ENCODE measurements at places on chromosomes 5 and 9.

GRCh38 chr5:4411664-4412063 is 728.5 kb upstream of the ADAMTS16 start:
- DNase-seq = no peak

DNA sequence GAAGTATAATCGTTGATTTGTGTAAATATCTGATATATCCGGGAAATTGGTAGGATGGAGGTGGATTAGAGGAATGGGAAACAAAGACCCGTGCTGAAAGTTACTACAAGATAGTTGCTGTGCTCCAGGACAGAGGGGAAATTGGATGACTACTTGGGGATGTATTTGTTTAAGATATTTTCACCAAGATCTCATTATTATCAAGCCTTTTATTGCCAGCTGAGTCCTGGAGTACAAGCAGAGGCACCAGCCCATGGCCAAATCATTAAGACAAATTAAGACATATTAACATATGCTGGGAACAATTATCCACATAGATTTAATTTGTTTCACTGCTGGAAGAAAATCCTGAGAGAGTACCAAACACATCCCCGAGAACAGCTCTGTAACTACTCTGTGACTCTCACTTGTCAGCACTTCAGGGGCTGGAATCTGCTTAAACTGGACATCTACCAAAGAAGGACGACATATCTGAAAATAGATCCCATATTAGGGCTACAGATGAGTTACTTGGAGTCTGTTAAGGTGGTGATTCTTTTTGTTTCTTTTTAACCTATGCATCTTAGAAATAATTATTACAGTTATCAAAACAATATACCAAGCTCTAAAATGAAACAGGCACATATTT is 68.2 kb downstream of the SLC1A1 start:
- no peak for DNase-seq

DNA sequence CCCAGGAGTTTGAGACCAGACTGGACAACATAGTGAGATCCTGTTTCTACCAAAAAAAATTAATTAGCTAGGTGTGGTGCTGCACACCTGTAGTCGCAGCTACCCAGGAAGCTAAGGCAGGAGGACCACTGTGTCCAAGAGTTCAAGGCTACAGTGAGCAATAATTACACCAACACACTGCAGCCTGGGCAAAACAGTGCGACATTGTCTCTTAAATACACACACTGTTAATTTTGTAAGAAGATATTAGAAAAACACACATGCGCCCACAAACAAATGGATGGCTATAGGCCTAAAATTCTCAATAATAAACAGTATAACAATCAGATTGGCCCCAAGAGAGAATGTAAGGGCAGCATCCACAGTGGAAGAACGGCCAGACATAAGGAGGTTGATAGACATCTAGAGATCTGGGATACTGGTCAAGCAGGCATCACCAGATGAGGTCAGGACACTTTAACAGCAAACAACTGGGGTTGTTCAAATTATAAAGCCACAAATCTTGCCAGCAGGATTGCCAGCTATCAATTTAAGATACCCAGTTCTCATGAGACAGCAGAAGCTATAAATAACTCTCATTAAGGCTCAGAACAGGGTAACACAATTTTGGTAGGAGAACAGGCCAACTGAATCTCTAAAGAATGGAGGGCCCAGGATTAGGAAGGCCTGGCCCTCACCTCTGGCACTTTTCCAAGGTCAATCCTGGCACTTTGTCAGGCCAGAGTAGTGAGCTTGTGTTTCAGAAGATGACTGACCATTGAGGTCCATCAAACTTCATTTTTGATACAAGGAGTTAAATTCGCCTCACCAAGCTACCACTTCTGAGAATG is 29.5 kb downstream of the GOLPH3 start:
- DNase-seq = no peak

- no peak for DNase-seq
These were observed 50.6 kb downstream of the FBXL7 start for GRCh38 chr5:15550502-15551112.

DNA sequence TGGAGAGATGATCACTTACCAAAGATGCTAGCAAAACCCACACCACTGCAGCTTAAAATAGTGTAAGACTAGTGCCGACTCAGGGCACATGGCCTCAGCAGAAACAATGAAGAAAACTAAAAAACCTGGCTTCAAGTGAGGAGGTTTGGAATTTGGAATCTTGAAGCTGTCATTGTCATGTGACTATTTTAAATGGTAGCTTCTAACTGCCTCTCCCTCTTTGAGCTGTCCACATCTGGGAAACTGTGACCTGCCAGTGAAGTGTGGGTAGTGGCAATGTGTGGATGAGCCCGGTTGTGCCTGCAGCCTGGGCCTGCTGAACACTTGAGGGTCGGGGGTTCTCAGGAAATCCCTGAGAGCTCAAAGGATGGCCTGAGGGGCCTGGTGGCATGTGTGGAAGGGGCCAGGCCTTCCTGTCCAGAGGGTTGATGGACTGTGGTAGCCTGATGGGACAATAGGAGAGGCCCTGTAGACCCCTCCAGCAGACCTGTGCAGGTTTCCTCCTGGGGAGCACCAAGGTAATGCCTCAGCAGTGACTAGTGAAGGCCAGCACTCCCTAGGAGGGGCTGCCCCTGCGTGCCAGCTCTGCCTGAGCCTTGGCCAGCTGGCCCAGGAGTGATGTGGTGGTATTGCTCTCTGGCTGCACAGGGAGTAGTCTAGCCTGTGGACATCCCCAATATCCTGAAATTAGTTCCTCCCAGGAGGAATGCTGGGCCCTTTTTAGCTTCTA is 13.6 kb downstream of the USP20 start:
- DNase-seq = no peak

DNA sequence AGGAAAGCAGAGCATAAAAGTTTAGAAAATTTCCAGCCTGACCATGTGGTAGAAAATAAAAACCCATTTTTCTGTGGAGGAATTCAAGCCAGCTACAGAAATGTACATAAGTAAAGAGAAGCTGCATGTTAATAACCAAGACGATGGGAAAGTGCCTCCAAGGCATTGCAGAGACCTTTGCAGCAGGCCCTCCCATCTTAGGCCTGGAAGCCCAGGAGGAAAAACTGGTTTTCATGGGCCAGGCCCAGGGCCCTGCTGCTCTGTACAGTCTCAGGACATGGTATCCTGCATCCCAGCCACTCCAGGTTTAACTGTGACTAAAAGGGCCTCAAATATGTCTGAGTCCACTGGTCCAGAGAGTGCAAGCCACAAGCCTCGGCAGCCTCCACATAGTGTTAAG is 754.8 kb upstream of the RIOK2 start:
- DNase-seq = no peak

- no peak for DNase-seq
These were observed 257.2 kb downstream of the KCTD16 start for GRCh38 chr5:144427866-144428265.

- DNase-seq = no peak
These were observed 37.2 kb downstream of the PLAC8L1 start for GRCh38 chr5:146068206-146068605.

- DNase-seq = no peak
These were observed 97.7 kb downstream of the FNBP1 start for GRCh38 chr9:129945314-129945713.

DNA sequence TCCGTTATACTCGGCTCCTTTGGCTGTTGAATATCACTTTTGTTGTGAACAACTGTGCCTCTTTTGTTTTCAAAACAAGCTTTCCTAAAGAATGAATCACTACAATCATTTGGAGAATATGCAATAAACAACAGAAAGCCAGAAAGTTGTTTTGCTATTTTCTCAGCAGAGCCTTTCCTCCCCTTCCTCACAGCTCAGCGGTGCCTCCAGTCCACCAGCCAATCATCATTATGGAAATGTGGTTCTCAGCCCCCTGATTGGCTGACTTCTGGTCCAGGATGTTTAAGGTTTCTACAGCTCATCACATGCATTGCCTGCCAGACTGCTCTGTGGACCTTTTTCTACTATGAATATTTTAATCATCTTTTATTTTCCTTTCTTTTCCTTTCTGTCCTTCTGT is 9.1 kb upstream of the ZNF608 start:
- DNase-seq = no peak

DNA sequence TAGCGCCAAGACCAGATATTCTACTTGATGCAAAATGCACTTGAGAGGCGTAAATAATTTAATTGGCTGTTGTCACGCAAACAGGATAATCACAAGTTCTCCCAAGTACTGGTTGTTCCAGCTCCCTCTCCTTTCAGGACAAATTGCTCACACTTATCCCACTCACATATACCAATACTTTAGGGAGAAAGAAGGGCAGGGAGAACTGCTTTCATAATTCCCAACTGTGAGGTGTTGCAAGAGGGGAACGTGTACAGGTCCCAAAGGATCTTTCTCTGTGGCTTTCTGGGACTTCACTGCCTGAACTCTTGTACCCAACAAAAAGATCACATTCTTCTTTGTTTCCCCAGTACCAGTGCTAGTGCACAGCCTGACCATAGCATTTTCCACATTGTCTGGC is 21.5 kb upstream of the TGFBI start:
- no peak for DNase-seq

DNA sequence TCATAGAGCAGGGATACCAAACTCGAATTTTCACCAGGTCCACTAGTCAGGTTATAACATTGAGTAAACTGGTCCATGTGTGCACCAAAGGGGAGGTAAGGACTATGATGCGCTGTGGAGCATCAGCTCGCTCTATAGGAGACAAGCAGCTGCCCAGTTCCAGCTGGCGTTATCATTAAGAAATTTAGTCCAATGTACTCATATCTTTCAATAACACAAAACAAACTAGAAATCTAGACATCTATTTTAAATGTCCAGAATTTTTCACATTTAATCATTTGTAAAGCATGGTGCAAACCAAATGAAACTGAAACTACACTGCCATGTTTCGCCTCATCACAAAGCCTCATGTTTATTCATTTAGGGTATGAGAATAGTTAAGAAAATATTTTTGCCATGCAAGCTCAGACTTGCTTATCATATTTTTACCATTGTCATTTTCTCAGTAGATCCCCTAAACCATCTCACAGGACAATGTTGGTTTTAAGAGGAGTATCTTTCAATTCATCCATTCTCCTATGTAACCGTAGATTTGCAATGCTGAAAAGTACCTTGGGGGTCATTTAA is 50.9 kb downstream of the ZNF474 start:
- no peak for DNase-seq

- DNase-seq = no peak
These were observed 155.7 kb downstream of the NXNL2 start for GRCh38 chr9:88690628-88691027.

DNA sequence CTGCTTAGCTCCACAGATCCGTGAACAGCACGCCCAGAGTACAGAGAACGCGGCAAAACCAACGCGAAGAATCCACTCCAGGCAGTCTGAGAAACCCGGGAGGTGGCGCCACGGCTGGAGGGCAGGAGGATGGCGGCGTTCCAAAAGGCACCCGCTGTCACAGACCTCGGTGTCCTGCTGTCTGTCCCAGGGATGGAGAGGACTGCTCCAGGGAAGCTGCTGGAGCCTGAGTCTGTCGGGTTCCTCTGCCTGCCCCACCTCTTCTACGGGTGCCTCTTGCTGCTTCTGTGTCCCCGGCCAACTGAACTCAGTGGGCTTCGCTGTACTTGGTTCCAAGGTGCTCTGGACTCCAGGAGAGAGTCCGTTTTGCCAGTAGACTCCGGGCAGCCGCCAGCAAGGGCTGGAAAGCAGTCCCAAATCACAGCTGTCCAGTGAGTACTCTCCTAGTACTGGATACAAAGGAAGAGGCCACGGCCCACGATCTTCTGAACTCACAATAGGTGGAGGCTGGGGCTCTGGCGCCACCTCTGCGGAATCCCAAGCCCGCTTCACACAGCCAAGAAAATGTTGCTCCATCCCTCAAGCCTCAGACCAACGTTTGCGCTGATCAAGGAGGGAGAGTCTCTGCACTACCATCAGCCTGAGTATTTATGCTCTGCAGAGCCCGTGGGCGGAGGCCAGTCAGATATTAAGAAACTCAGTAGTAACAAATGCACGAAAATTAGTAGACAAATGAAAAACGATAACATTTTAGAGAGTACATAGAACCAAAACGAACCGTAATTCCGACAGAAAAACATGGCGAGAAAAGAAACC is 440 bp downstream of the ANXA2R start:
- peak; percentile 69 for DNase-seq

- no peak for DNase-seq
These were observed 3.0 kb downstream of the HNRNPAB start for GRCh38 chr5:178207183-178207916.

- DNase-seq = no peak
These were observed 597.6 kb downstream of the RAB3C start for GRCh38 chr5:59180515-59180914.

DNA sequence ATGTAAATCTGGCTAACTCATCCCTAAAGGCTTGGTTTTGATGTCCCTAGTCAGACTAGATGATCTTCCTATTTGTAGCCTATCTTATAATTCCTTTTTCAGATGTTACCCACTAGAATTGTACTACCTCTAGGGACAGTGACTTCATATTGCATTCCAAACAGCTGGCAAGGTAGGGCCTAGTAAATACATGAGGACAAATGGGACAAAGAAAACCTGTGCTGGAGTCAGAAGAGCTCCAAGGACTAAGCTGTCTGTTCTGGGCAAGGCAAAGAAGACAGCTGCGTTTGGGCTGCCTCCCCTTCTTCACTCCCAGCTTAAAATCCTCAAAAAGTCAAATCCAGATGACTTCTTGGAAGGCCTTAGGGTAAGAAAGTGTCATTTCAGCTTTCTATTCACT is 10.0 kb downstream of the DMXL1 start:
- DNase-seq = no peak

- no peak for DNase-seq
These were observed 14.0 kb upstream of the EGFL7 start for GRCh38 chr9:136648751-136649150.

DNA sequence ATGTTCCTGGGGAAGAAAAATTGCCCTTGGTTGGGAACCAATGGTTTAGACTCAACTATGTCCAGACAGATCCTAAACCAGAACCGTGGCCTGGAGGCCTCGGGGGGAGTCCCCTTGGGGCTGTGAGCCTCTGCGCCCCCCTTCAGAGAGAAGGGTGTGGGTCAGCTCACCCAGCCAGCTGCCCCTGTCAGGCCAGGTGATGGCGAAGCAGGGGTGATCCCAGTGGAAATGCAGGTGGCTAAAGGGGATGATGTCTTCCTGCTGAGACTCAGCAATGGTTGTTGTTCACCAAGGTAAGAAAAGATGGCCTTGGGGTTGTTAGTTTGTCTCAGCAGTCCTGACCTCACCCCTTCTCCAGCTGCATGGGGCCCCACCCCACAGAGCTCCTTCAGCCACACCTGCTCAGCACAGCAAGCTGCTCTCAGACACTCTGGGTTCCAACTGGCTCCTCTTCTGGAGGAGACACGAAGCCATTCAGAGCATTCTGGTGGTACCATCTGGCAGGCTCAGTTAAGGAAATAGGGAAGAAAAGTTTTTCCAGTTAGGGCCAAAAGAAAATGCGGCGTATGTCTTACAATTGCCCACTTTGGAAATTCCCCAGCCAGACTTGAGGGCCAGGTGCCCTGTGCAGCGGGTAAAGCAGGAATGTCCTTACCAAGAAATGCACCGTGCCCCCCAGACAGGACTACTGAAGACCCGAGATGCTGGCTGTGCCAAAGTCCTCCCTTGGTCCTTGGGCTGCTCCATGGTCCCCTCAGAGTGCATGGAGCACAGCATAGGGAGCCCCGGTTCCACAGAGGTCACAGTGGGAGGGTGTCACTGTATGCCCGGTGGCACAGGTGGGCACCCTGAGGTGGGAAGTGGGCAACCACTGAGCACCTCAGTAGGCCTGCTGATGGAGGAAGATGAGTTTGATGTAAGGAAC is 90.2 kb downstream of the NSUN2 start:
- DNase-seq = no peak

- no peak for DNase-seq
These were observed 372.7 kb downstream of the ICE1 start for GRCh38 chr5:5795074-5795771.

All from activated naive CD4-positive, alpha-beta T cell treated with anti-CD3 and anti-CD28 coated beads, Interleukin-2, amount 50 U/mL, for 16 hours (primary cell).